ENCODE measurements at places on chromosomes 1 and 21.

GRCh38 chr1:20276485-20277159 is 14.1 kb upstream of the VWA5B1 start:
- DNase-seq: no peak

GRCh38 chr1:43270421-43271095 is 775 bp downstream of the TMEM125 start:
- DNase-seq: no peak

- peak; percentile 79 for DNase-seq
Observed at GRCh38 chr1:212558693-212559480, 49.7 kb upstream of the ATF3 start.

DNA sequence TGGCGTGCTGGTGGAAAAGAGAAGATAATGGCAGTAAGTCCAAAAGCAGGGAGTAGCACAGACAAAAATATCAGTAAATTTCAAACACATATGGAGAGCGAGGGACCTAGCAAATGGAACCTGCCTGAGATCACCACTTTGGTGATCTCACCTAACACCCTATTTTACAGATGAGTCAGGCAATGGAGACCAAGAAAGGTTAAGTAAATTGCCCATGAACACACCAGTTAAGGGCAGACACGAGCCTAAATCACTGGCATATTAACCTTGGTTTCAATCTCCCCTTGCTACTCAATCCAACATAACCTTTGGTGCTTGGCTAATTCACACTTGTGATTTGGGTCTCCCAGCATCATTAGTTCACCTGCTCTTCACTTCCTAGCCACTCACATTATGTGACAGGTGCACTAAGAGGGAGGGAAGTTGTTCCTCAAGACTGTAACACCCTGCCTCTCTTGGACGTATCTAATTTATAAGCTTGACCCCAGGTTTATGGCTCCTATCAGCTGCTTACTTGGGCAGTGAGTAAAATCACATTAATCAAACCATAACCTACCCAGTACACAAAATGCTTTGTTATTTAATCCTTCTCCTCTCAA is 11.5 kb downstream of the ZNF697 start:
- DNase-seq: no peak

DNA sequence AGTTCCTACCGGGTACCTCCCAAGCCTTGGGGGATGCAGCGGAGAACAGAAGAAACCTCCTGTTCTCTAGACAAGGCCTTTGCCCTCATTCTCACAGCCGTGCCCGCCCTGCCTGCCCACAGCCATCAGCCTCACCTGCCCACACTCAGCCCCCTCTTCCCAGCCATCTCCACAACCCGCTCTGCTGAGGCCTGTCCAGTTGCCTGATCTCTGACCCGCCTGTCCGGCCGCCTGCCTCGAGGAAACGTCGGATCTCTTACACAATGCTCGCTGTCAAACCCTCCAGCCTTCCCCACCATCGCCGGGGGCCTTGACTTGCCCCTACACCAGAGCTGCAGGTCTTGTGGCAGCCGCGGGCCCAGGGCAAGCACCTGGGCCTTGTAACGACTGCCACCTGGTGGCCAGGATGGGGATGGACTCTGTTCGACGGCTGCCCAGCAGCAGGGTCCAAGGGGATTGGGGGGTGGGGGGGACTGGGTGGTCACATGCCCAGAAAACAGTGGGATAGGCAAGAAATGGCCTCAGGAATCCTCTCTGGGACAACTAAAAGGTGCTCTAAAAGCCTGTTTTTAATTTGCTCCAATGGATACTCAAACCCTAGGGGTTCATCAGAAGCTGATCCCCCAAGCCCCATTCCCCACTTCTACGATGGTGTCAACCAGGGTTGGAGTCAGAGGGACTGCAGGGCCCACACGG is 31.0 kb downstream of the SLC45A1 start:
- peak; percentile 47 for DNase-seq

- no peak for DNase-seq
Observed at GRCh38 chr1:117812869-117813511, 116.4 kb downstream of the GDAP2 start.

All from stimulated activated CD8-positive, alpha-beta memory T cell treated with anti-CD3 and anti-CD28 coated beads, Interleukin-4, amount 100 ng/mL, for 4 hours (primary cell).